ENCODE measurements at places on chromosomes 5 and 9.

DNA sequence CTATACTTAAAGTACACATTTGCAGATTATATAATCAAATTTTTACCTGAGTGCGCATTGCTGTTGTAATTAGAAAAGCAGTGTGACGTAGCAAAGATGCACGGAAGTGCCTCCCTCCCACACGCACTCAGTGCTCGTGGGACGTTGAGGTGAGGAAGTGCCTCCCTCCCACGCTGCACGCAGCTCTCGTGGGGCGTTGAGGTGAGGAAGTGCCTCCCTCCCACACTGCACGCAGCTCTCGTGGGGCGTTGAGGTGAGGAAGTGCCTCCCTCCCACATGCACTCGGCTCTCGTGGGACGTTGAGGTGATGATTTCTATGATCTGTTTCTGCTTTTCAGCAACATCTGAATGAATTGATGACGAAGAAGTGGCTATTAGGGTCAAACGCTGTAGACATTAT is 21.0 kb downstream of the EXOC3 start:
- DNase-seq: no peak

- no peak for DNase-seq
Measured at GRCh38 chr5:37005252-37005651, 128.7 kb downstream of the NIPBL start.

GRCh38 chr9:127908660-127908926 is 8.2 kb downstream of the ST6GALNAC4 start:
- DNase-seq: no peak

- DNase-seq: peak; percentile 7
Measured at GRCh38 chr5:171750311-171750788, 35.3 kb upstream of the SMIM23 start.

GRCh38 chr5:116789522-116789921 is 214.9 kb upstream of the SEMA6A start:
- no peak for DNase-seq

DNA sequence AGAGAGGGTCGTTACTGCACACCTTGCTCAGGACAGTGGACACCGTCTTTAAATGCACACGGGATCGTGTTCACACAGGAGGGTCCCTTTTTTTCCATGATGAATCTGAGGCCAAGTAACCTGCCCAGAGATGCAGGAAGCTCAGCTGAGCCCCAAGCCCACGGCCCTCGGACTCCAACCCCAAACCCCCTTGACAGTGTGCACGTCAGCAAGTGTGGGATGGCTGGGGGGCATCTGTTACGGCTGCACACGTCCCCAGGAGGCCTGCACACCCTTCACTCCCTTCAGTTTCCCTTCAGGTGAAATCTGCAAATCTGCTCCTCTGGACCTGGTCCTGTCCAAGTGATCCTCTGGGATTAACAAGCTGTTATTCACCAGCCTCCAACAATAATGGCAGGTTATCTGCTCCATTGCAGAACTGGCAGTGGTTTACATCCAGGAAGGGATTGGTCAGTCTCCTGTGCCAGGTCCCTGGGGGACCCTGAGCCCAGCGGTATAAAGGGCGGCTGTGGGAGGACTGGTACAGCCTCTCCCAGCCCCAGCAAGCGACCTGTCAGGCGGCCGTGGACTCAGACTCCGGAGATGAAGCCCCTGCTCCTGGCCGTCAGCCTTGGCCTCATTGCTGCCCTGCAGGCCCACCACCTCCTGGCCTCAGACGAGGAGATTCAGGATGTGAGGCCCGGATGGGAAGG is at the start of gene LCN1:
TSS of gene LCN1 (plus strand) at position 525 of the 692 bp plus-strand sequence. CDS start at position 583, 58 bp downstream.
- DNase-seq: no peak

GRCh38 chr9:133694686-133695085 is 43.5 kb downstream of the SARDH start:
- no peak for DNase-seq

DNA sequence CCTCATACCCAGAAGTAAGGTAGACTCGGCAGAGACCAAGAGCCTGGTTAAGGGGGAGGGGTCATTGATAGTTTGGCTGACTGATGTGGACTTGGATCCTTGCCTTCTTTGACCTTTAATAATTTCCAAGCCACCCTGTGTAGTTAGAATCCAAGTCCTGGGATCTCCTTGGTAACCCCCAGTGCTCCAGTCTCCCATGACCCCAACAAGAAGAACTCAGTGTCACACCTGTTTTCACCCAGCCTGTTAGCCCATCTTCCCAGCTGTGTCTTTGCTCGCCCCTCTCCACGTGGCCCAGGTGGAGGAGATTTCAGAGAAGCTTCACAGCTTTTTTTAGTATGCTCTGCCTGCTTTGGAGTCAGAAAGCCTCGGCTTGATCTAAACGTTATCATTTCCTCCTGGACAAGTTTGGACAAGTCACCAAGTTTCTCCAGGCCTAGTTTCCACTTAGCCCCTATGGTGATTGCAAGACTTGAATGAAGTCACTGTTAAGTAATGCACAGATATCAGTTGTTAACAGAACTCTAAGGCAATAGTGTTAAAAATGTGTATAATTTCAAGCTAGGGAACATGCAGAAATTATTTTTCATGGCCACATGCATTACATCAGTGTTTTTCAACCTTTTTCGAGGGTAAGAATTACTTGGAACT is 170.0 kb downstream of the TMEM38B start:
- DNase-seq: no peak

- DNase-seq: no peak
Measured at GRCh38 chr9:22116758-22117157, 107.7 kb upstream of the CDKN2B start.

DNA sequence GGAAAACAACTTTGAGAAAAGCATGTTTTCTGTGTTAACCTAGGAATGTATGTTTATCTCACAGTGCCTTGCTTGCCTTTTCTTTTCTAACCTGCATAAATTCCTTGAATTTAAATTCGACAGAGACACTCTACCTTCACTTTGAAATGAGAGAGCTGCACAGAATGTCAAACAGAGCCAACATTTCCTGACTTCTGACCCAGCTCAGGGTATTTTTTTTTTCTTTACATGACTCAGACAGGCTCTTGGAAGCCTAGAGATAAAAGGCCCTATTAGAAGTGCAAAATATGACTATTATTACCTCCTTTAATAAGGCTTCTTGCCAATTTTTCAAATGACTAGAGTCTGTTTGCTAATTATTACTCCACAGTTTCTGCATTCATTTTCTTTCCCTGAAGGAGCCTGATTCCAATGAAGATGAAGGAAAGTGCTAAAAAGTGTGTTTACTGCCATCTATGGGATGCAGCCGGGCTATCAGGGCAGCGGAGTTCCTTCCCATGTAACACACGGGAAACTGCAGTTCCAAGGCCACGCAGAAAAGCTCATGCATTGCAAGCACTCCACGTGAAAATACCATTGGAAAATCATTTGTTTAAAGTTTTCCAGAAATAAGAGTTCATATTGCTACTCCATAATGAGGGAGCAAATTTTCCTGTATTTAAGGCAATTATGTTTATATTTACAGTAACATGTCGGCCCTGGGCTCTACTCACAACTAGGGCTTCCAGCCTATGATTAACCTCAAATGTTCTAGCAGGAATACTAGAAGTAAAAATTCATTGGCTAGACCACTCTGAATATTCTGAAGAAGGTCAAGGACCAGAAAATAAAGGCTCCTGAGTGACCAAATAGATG is 485.6 kb downstream of the ZSWIM6 start:
- peak; percentile 52 for DNase-seq

- no peak for DNase-seq
Measured at GRCh38 chr9:133257465-133257956, 17.5 kb downstream of the ABO start.

- DNase-seq: no peak
Measured at GRCh38 chr5:151737431-151737830, 21.0 kb downstream of the ATOX1 start.

DNA sequence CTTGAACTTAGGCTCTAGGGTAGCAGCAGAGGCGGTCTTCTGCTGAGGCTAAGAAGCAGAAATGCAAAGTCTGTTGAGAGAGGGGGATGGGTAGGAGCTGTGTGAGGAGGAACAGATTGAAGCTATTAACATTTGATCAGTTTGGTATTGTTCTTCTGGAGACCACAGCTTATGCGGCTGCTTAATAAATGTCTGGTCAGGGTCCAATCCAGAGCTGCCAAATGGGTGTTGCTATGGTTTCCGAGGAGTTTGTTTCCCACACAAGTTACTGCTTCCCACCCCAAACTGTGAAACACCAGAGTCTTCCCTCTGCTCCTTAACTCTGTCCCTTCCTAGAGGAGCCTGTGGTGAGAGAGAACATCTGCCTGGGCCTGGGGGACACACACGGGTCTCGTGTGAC is 142.2 kb upstream of the KLF4 start:
- no peak for DNase-seq

GRCh38 chr5:125049721-125050702 is 303.6 kb upstream of the ZNF608 start:
- no peak for DNase-seq

GRCh38 chr5:108487951-108488350 is 106.1 kb upstream of the FBXL17 start:
- no peak for DNase-seq

GRCh38 chr5:117296872-117297271 is 722.2 kb upstream of the SEMA6A start:
- DNase-seq: no peak

GRCh38 chr9:133225171-133226011 is 16.3 kb upstream of the OBP2B start:
- DNase-seq: no peak

DNA sequence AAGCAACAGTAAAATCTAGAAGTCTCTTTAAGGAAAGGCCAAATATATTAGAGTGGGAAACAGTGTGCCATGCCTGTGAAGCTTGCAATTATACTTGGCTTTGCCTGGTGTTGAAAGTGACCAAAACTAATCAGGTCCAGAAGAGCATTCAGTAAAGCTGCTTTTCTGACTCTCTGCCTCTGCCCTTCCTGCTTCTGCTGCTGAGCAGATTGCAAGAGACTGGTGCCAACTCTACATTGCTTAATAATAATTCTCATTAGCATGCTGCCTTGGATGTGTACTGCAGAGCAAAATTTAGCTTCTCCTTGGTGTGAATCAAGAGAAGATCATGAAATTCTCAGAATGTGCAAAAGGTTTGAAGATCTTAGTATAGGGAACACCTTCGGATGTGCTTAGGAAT is 120.4 kb upstream of the RFX3 start:
- DNase-seq: no peak

DNA sequence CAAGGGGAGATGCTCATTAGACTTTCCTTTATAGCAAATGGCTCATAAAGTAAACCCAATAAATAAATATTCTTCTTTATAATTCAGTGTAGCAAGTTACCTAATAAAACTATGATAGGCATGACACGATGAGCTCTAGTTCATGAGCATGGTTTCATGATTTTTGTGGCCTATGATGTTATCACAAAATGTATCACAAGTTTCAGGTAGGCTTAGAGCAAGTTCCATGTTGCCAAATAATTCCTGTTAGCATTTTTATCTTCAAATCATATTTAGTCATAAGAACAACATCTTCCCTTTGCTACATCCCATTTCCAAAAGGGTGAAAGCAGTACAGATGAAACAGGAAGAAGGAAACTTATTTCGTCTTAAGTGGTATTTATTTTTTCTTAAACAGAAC is 200.2 kb downstream of the ENC1 start:
- no peak for DNase-seq

DNA sequence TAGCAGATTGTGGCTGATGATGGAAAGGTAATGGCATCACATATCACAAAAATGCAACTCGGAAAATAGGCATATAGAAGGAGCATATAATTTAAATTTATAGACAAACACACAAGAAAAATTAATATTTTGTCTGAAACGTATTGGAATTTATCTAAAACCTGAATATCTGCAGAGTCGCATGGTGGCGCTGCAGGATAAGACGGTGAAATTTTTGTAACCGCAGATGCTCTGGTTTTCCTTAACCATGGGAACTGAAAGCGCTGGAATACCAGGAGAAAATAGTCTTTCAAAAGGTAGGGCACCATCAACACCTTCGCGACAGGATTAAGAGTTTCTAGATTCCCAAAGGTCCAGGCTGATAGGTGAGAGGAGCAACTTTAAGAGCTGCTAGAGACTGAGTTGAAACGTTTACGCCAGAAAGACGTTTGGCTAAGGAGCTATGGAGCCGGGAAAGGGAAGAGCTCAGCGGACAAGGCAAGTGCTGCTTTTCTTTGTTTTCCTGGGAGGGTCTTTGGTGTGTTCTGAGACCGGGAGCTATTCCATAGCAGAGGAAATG is 11.0 kb upstream of the PCDHB15 start:
- no peak for DNase-seq

- DNase-seq: no peak
Measured at GRCh38 chr9:90078988-90079421, 474.2 kb downstream of the GADD45G start.

GRCh38 chr5:174717826-174718455 is 6.4 kb upstream of the MSX2 start:
- DNase-seq: no peak

DNA sequence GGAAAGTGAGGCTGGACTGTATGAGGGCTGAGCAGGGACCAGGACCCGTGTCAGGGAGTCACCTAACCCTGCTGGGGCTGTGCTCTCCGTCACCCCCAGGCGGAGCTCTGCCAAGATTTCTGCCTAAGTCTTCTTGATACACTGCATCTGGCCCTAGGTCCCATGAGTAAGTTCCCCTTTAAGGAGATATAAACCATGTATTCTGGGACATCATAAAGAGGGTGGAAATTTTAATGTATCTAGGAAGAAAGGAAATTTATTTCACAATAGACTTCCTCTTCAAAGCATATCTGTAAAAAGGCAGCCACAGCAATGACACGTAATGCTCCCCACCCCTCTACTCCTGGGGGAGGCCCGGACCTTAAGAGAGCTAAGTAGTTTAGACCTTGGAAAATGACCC is 183.4 kb downstream of the FBXL7 start:
- DNase-seq: peak; percentile 55

DNA sequence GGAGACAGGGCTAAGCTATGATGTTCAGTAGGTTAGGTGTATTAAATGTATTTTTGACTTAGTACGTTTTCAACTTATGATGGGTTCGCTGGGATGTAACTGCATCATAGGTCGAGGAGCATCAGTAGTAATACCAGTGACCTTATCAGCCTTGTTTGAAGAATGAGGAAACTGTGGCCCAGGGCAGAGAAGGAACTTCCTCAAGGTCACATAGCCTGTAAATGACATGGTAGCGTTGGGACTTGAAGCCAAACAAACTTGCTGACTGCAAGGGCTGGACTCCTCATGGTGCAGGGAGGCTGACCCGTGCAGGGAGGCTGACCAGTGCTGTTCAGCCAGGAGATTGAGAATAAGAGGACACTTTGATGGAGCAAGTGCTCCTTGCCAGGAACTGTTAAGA is 21.3 kb upstream of the PTPN3 start:
- DNase-seq: no peak

- no peak for DNase-seq
Measured at GRCh38 chr5:61351733-61352132, 19.7 kb downstream of the ZSWIM6 start.
